ENCODE measurements at places on chromosomes 6 and 20.

GRCh38 chr6:151300267-151300991 is 60.7 kb downstream of the AKAP12 start:
- no peak for ATAC-seq

DNA sequence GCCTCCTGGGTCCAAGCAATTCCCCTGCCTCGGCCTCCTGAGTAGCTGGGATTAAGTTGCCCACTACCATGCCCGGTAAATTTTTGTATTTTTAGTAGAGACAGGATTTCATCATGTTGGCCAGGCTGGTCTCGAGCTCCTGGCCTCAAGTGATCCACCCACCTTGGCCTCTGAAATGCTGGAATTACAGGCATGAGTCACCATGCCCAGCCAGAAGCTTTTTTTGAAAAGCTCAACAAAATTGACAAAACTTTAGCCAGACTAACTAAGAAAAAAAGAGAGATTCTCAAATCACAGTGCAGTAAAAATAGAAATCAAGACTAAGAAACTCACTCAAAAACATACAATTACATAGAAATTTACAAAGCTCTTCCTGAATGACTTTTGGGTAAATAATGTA is 420.6 kb downstream of the COL12A1 start:
- no peak for ATAC-seq

GRCh38 chr6:154218301-154218700 is 138.3 kb downstream of the IPCEF1 start:
- no peak for ATAC-seq

DNA sequence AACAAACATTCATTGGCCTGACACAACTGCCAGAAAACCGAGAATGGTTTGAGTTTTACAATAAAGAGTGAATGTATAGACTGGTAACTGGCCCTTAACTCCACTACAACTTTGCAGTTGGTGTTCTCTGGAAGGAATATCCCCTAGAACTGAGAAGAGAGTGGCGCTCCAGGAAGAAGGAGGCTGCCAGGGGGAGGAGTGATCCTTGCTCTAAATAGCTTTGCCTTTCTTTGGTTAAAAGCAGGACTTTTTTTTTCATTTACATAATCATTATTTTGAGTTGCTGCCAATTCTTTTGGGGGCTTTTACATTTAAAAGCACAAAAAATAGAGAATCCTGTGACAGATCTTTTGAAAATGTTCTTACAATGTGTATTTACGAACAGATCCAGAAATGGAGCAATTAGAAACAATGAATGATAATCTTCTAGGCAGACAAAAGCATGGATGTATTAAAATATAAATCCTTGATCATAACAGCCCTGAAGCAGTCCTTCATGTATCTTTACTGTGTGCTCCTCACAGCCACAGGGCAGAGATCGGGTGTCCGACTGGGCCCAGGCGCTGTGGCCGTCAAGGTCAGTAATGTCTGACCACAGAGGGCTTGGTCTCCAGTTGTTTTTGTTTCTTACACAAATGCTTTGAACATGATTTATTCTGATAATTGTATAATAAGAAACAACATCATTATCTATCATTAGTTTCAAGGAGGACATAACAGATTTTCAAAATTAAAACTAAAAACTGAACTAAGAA is 612.2 kb downstream of the HDGFL1 start:
- ATAC-seq: no peak

DNA sequence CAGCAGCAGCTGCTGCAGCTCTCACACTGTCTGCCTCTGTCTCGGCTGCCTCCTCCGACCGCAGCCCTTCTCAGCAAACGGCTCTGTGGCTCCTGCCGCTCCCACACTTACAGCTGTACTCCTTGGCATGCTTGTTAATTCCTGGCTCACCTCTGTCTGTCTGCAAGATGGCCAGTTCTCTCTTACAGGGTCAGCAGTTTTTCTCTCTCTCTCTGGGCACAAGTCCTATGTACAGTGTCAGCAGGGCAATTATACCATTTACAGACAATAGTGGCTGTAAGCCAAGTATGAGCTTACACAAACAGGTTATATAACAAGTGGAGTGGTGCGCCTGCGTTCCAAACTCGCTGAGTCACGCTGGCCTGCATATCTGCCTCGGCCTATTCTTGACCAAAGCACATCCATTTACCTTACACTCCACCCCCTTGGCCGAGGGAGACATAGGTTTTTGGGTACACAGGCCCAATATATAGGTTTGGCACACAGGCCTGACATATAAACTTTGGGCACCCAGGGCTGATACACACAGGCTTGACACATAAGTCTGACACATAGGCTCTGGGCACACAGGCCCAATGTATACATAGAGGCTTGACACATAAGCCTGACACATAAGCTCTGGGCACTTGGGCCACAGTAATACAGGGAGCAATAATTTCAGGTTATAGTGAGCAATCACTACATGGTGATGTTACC is 4.4 kb downstream of the ZKSCAN3 start:
- ATAC-seq: no peak

DNA sequence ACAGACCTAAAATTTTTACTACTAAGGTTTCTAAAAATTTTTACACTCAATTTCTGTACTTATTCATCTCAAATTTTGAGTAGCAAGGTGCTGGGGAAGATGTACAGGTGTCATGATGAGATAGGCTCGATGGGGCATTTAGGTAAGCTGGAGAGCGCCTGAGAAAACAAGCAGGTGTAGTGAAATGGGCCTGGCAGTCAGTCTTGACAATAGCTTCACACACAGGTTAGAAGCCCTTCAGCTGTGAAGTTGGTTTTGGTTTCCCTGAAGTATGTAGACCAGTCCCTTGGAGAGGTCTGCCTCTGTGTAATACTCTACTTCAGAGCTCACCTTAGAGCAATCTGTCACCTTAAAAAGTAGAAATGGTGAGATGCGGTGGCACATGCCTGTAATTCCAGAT is 144.0 kb upstream of the SCGN start:
- no peak for ATAC-seq

DNA sequence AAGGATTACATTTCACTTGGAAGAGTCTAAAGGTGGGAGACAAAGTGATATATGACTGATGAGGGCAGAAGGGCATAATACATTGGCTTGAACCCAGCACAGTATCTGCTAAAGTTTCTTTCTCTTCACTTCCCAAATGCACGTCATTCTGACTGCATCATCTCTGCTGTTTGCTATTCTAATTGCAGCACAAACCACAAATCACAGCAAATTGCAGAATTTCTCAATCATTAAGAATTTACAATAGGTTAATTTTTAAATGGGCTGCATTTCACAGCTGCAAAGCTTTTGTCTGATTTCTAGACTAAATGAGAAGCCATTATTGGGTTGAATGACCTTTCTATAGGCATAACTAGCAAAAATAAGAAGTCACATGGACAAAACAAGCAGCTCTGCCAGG is 337.0 kb downstream of the RNGTT start:
- no peak for ATAC-seq

DNA sequence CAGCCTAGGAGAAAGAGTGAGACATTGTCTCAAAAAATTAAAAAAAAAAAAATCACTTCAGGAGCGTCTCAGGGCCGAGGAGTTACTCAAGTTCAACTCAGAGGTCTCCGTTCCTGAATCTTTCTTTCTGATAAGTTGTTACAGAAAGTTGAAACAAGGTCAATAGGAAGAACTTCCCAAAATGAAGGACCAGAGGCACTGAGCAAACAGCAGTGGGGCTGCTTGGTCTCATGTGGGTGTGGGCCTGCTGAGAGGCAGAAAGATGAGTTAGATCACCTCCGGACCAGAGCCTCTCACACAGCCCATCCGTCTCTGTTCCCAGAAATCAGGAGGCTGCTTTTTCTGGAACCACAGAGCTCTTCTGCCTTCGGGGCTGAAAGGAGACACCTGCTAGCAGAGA is 12.4 kb downstream of the MDGA1 start:
- no peak for ATAC-seq

GRCh38 chr6:159728531-159728964 is 1.2 kb downstream of the WTAP start:
- no peak for ATAC-seq

GRCh38 chr20:62362991-62363919 is 3.9 kb downstream of the LAMA5 start:
- no peak for ATAC-seq

DNA sequence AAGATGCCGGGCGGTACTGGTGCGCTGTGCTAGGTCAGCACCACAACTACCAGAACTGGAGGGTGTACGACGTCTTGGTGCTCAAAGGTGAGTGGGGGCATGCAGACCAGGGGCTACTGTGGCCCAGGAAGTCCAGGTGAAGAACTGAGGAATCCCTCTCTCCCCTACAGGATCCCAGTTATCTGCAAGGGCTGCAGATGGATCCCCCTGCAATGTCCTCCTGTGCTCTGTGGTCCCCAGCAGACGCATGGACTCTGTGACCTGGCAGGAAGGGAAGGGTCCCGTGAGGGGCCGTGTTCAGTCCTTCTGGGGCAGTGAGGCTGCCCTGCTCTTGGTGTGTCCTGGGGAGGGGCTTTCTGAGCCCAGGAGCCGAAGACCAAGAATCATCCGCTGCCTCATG is 1.0 kb downstream of the LY6G6F start:
- no peak for ATAC-seq

GRCh38 chr6:157456524-157456829 is 75.5 kb downstream of the ZDHHC14 start:
- ATAC-seq: no peak

DNA sequence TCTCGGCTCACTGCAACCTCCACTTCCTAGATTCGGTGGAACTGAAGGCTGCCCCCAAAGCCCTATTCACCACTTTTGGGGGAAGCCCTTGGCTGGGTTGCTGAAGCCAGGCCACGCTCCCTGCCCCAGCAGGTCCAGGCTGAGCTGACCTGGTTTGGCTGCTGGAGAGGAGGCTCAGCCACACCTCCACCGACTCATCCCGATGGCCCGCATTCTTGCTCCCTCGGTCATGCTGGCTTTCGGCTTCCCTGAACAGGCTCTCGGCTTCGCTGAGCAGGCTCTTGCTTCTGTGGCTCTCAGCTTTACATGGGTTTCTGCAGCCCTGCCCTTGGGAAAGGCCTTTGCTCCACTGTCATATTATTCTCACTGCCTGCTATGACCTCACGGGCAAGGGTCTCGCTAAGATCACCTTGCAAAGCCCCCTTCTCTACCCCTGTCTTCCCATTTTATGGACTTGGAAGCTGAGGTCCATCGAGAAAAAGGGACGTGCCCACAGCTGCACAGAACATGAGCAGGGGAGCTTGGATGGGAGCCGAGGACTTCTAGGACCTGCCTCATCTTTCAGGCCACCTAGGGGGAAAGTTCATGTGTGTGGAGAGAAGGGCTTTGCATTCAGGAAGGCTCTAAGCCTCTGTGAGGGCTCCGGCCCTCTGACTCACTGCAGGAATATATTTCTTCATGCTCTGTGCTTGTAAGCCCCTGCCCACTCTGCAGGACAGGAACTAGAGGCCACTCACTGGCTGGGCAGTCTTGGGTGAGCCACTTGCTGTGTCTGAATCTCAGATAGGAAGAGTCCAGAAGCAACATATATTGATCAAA is 15.6 kb downstream of the ARHGAP40 start:
- ATAC-seq: peak; percentile 84

DNA sequence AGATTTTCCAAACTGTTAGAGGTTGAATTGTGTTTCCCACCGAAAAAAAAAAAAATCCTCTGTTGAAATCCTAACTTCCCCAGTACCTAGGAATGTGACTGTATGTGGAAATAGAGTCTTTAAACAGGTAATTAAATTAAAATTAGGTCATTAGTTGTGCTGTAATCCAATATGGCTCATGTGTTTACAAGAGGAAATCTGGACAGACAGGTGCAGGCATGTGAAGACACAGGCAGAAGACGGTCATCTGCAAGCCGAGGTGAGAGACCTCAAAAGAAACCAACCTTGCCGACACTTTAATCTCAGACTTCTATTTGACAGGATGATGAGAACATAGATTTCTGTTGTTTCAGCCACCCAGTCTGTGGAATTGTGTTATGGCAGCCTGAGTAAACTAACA is 28.6 kb upstream of the EZR start:
- no peak for ATAC-seq

- ATAC-seq: no peak
Measured at GRCh38 chr6:3986241-3986640, 92.7 kb downstream of the FAM217A start.

DNA sequence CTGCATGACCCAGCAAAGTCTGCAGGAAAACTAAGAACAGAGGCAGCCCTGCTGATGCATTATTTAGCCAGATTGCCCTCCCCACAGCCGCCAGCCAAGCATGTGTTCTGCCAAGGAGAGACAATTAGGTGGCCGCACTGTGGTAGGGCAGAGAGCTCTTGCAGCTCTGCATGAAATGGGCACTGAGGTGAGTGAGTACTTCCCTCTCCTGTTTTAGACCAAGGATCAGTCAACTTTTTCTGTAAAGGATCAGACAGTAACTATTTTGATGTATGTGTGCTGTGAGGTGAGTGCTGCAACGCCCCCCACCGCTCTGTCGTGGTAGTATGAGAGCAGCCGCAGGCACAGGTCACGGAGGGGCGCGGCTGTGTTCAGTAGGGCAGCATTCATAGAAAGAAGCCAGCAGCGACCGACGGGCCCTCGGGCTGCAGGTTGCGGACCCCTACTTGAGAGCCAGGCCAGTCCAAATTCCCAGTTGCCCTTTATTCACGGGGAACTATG is 23.8 kb upstream of the FAM50B start:
- ATAC-seq: peak; percentile 53

- ATAC-seq: no peak
Measured at GRCh38 chr6:165858586-165858985, 195.5 kb upstream of the PDE10A start.

- no peak for ATAC-seq
Measured at GRCh38 chr6:110530671-110531070, 54.3 kb upstream of the SLC22A16 start.

GRCh38 chr6:166463359-166464067 is 80.8 kb upstream of the MPC1 start:
- no peak for ATAC-seq

DNA sequence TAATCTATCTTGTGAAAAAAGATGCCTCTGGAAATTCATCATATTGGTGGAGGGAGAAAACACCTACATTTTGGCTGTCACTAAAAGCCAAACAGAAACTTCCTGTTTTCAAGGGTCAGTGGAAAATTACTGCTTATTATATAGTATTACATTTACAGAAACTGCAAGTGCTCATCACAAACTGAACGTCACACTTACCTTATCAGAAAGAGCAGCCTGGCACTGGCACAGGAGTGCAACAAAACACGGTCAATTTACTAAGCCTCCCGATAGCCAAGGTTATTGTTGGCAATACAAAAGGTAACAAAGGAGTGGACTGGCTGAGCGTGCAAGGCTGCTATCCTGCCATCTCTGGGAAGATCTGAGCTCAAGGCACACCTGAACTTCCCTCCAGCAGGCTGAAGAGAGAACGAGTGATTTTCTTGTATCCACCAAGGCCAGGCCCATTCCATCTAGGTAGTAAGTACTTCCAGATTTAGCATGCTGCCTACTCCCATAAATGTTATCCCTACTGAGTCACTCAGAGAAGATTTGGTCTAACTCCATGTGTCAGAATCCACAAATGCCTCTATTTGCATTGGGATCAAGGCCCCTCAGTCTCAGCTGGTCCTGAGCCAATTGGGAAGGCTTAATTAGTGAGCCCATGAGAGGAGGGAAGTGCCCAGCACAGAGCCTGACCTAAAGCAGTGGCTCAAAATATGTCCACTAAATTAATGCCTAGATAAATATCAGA is 399.8 kb downstream of the BTBD9 start:
- peak; percentile 76 for ATAC-seq

DNA sequence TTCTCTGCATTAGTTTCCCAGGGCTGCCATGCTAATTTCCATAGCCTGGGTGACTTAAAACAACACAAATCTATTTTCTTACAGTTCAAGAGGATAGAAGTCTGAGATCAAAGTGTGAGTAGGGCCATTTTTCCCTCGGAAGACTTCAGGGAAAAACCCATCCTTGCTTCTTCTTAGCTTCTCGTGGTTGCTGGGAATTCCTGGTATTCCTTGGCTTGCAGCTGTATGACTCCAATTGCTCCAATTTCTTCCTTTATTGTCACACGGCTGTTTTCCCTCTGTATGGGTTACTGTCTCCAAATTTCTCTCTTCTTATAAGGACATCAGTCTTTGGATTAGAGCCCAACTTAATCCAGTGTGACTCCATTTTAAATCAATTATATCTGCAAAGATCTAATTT is 128.4 kb upstream of the JAG1 start:
- ATAC-seq: no peak
